Stimulated activated CD8-positive, alpha-beta memory T cell treated with anti-CD3 and anti-CD28 coated beads, Interleukin-7, amount 100 ng/mL, for 1 hour (primary cell): ENCODE measurements at places on chromosomes 7 and 10.

DNA sequence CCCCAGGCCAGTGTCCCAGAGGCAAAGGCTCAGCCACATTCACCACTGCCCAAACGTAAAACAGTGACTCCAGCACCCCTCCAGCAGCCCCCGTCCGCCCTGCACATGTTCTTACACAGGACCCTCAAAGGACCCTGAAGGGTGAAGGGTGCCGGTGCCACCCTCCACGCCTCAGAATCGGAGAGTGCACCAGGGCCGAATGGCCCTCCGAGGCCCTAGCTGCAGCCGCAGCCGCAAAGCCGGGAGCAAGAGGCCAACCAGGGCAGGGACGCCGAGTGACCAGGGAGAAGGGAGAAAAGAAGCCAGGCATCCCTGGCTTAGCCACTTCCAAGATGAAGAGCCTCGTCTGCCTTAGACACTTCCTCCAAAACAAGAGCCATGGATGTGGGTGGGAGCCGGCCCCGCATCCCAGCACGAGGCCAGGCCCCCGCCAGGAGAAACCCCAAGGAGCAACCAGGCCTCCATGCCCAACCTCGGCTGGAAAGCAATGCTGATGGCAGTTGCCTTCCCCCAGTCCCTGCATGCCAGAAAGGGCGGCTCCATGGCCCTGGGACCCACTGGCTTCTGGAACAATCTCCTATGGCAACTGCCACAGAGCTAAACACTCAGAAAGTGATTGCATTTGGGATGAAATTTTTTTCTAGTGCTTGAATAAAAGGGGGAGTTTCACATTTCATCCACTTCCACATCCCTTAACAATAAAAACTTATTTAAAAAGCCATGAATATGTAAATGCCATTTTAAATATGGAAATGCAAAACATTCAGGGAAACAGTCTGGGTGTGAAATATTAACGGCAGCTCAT, 92.3 kb downstream of the MAD1L1 start:
- DNase-seq = no peak

GRCh38 chr10:73407495-73407894, 6.4 kb downstream of the ANXA7 start:
- no peak for DNase-seq

- no peak for DNase-seq
Measured at GRCh38 chr7:42414028-42414427, 177.0 kb upstream of the GLI3 start.

DNA sequence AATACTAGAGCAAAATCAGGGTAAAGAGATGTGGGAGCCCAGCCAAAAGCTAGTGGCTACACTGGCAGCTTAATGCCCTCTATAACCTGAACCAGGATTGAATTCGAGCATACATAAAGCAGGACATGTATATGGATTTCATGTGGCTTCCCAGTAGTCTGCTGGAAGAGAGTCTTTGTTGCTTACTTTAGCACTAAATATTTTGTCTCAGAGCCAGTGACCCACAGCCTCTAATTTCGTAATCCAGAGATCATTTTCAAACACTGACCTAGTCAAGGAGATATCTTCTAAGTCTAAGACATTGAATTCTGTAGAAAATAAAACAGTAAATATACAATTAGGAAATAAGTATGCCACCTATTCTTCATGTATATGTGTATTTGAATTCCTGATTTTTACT, 64.2 kb upstream of the GNAI1 start:
- DNase-seq = no peak

GRCh38 chr7:40839881-40840280, 705.1 kb downstream of the SUGCT start:
- no peak for DNase-seq

DNA sequence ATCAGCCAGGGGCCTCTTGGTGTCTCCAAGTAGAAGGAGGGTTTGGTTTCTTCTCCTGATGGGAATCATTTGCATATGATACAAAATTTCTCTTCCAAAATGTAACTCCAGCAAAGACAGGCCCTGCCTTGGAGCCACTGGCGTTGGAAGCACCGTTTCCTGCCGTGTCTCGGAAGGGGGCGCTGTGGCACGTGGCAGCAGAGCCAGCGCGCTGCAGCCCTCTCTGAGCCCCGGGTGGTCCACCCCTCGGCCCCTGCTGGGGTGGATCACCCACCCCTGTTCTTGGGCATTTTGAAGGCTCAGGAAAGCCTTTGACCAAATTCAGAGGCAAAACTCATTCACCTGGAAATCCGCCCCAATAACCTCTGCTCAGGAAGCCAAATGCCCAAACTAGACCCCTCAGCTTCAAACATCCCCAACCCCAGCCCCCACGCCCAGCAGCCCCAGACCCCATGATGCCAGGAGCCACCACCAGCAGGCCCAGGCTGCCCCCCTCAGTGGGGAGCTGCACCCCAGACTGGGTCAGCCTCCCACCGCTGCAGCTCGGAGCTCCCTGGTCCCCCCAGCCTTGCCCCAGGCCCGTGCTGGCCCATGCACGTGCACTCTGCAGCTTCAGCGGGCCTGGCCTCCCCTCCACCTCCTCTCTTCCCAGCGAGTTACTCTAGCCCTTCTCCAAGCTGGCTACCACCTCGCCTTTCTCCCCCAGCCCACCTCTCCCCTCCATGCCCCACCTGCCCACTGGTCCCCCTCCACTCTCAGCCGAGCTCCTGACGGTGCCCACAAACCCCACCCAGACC, 29.5 kb upstream of the ELFN1 start:
- no peak for DNase-seq

DNA sequence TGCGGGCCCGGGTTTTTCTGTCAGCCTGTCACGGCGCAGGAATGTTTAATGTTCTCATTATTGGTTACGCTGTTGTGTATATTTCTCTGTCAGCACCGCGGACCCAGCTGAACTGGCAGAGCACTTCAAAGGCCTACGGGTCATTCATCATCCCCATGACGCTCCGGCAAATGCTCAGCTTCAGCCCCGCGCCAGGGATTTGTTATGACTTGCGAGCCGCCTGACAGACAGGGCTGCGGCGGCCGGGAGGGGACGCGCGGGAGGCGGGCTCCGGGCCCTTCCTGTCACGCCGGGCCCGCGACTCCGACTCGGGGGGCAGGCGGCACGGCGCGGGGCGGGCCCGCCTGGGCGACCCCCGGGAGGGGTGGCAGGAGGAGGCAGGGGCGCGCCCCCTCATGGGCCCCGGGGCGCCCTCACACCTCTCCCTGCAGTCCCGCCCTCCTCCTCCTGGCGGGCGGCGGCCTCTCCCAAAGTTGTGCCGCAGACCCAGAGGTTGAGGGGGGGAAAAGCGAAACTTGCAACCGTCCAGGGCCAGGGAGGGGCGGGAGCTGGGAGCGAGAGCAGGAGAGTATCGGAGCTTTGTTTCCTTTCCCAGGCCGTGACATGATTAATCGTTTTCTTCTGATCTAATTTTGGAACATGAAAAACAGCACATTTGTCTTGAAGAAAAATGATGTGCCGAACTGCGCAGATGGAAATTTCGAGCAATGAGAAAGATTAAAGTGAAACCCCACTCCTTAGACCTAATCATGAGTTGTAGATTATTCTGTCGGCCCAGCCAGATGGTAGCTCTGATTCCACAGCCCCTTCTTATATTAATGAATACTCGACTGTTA, 59.3 kb upstream of the COMTD1 start:
- DNase-seq = peak; percentile 21

- no peak for DNase-seq
Measured at GRCh38 chr10:14032406-14032998, 298.2 kb downstream of the FRMD4A start.

- no peak for DNase-seq
Measured at GRCh38 chr7:22577470-22578001, 77.5 kb upstream of the STEAP1B start.

DNA sequence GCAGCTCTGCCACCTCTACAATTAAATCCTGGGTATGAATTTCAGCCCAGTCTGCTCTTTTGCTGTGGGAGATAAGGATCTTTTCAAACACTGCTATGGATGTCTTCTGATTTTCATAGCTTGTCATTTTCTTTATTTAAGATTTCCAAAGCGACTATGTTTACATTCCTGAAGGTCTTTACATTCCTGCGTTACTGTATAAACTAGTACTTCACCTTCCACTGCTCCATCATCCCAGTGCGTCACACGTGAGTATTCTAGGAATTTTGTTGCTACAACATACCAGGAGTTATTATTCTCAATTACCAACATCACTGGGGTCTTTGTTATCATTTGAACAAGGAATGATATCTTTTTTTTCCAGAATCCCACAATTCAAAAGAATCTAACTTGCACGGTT, 944.7 kb downstream of the SORCS3 start:
- no peak for DNase-seq

GRCh38 chr7:19413443-19413965, 268.3 kb upstream of the FERD3L start:
- no peak for DNase-seq

DNA sequence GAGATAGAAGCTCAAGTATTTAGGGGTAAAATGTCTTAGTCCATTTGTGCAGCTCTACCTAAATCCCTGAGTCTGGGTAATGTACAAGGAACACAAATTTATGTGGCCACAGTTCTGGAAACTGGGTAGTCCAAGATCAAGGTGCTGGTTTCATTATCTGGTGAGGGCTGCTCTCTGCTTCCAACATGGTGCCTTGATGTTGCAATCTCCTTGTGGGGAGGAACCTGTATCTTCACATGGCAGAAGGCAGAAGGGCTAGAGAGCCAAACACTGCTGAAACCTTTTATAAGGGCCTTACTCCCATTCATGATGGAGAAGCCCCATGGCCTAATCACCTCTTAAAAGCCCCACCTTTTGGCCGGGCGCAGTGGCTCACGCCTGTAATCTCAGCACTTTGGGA, 8.7 kb upstream of the BAZ1B start:
- no peak for DNase-seq

- DNase-seq = no peak
Measured at GRCh38 chr10:3319811-3320226, 147.2 kb upstream of the PITRM1 start.

DNA sequence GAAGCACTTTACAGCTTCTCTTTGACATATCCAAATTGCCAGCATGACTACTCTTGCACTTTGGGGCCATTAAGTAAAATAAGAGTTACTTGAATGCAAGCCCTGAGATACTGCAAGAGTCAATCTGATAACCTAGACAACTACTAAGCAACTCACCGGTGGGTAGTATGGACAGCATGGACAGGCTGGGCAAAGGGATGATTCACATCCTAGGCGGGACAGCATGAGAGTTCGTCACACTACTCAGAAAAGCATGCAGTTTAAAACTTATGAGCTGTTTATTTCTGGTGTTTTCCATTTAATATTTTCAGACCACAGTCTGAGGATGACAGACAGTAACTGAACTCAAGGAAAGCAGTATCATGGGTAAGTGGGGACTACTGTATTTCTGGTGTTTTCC, 84.0 kb downstream of the ORC5 start:
- no peak for DNase-seq

DNA sequence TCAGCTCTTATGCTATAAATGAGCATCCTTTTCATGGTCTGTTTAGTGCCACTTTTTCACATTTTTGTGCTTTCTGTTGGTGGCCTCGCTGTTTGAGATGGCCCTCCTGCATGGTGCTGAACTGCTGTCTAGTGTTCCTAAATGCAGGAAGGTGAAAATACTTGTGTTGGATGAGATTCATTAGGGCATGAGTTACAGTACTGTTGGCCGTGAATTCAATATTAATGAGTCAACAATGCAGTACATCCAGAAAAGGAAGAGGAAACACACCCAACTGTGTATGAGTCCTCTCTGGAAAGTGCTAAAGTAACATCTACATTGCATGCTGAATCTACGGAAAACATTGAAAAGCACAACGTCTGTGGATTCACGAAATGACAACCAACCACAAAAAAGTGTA, 124.0 kb downstream of the HERPUD2 start:
- no peak for DNase-seq

DNA sequence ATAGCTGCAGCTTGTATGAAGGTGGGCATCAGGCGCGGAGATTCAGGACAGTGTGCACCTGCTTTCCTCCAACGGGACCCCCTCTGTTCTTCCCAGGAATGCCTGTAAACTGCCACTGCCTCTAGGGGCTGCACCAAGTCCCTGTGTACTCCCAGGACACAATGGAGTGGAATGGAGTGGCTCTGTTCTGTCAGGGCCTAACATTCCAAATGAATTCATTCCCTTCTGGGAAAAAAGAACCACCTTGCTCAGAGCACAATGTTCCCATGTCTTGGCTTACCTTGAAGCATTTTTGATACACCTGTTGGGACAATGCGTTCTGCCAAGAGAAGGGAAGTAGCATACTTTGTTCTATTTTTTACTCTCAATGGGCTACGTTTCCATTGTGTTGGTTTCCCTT, 339.4 kb downstream of the FRMD4A start:
- no peak for DNase-seq

GRCh38 chr7:25762511-25763462, 389.2 kb upstream of the NFE2L3 start:
- DNase-seq = no peak

DNA sequence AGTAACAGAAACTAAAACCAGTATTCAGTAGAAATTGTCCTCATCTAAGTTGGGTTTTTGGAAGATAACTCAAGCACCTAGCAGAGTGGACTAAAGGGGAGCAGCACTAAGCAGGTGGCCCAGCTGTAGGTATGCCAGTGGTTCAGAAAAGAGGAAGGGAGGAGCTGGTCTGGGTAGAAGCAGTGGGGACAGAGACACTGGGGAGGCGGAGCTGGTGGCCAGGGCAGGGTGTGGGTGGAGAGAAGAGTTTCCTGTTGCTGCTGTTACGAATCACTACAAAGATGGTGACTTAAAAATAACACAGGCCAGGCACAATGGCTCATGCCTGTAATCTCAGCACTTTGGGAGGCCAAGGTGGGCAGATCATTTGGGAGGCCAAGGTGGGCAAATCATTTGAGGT, 136.2 kb downstream of the WDR11 start:
- DNase-seq = no peak

DNA sequence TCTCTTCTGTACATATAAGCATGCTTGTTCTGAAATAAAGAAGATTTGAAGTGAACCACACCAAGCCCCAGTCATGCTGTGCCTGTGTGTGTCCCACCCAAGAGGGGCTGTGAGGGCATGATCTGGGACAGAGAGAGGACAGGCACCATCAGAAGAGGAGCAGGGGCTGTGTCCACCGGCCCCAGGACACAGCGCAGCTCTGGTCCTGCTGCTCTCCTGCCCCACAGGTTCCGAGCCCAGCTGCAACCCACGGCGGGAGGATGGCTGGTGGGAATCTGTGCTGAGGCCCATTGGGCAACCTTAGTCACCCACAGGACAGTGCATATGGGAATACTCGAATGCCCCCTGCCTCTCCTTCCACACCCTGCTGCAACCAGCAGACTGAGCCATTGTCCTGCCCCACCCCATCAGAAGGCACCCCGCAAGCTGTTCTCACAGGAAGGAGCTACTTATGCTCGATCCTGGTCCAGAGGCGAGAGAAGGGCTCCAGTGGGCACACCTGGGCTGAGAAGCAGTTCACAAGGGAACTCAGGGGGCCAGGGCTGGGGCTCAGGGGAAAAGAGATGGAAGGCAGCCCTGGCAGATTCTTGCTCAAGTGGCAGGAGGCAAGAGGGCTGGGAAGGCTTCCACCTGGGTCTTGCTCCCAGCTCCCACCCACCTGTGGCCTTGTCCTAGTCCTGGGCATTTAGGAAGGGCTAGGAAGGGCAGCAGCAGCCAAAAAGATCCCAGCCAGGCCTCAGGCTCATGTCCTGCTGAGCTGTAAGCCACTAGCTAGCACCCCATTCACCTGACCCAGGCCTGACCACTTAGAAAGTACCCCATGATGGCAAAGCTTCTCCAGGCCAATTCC, 31.9 kb downstream of the LDB3 start:
- DNase-seq = no peak

- no peak for DNase-seq
Measured at GRCh38 chr7:85686401-85687181, 499.7 kb upstream of the SEMA3D start.
